Muscle of arm (tissue), 14 donors: ENCODE measurements at places on chromosomes 2 and 18.

- no peak for DNase-seq
Observed at GRCh38 chr2:201404699-201405280, 46.5 kb downstream of the TRAK2 start.

GRCh38 chr2:14907014-14907612 lies 274.6 kb downstream of the LRATD1 start:
- no peak for DNase-seq

DNA sequence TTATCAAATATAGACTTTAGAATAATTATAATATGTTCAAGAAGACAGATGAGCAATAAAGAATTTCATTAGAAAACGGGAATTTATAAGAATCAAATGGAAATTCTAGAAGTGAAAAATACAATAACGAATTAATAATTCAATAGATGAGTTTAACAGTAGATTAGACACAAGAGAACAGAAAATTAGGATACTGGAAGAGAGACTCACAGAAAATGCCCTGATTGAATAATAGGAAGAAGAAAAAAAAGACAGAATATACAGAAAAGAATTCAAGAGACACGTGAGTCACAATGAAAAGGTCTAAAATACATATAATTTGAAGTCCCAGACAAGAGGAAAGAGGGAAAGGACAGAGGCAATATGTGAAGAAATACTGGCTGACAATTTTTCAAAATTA lies 354.7 kb downstream of the CLIP4 start:
- no peak for DNase-seq

DNA sequence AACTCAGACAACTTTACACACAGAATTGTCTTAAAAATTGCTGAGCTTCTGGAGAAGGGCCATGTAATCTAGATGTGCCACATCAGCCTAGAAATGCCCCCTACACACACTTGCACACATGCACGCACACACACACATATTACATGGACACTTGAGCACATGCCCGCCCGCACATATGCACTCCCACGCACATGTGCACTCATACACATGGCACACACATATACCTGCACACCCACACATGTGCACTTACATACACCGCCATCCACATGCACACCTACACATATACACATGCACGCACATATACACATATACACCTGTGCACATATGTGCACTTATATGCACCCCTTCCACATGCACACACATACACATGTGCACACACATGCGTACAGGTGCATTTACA lies 213.7 kb downstream of the SEPTIN10 start:
- no peak for DNase-seq

- DNase-seq = no peak
Observed at GRCh38 chr18:63207835-63208234, 111.7 kb downstream of the BCL2 start.

GRCh38 chr2:128591022-128591860 lies 272.6 kb upstream of the HS6ST1 start:
- no peak for DNase-seq

- DNase-seq = no peak
Observed at GRCh38 chr18:58784601-58785137, 80.0 kb upstream of the ZNF532 start.

GRCh38 chr2:210584834-210585233 lies 28.4 kb downstream of the CPS1 start:
- DNase-seq = no peak

- DNase-seq = no peak
Observed at GRCh38 chr2:5215989-5216607, 476.1 kb upstream of the SOX11 start.

DNA sequence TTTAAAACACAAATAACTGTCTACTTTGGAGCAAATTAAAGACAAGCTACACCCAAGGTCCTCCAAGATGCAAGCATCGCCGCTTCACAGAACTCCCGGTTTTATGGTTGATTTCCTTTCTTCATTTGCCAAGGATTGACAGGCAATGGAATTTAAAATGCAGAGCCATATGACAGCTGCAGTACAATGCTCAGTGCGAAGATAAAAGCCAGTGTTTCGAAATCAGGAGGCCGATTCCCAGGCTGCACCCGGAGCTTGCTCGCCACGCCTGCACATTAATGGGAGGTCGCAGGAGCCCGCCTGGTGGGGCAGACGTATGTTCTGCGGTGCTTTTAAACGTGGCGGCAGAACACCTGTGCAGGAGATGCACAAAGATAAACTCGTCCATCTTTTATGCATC lies 727.6 kb upstream of the SOX11 start:
- no peak for DNase-seq

GRCh38 chr2:36366491-36367120 lies 11.0 kb downstream of the CRIM1 start:
- DNase-seq = no peak

DNA sequence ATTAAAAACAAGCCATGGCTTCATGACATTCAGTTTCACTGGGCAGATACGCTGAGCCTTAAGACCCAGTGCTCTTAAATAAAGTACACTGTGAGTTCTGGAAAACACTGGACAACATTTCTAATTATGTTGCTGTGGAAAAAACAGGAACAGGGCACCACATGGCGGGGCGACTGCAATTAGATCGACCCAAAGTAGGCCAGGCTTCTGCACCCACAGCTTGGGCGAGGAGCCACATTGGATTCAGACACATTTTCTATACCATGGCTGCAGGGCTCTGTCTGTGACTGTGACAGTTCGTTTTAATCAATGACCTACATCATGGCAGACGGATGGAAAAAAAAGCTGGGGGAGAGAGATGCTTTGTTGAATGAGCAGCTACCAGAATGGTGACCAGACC lies 227.2 kb upstream of the HS6ST1 start:
- DNase-seq = no peak

DNA sequence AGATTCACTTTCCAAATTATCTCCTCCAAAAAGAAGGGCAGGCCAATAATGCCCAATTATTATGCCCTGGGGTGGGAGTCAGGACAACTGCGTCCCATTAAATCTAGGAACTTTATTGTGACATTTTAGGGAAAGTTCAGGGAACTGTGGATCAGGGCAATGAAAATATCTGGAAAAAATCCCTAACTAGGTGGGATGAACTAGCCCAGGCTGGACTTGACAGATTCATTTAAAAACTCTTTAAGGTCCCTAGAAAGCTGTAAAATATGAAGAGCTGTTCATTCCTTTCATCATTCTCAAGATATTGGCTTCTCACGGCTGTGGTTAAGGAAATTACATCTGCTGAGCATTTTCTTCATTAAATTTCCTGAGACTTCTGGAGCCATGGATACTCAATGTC lies 8.2 kb downstream of the CREG2 start:
- DNase-seq = no peak

DNA sequence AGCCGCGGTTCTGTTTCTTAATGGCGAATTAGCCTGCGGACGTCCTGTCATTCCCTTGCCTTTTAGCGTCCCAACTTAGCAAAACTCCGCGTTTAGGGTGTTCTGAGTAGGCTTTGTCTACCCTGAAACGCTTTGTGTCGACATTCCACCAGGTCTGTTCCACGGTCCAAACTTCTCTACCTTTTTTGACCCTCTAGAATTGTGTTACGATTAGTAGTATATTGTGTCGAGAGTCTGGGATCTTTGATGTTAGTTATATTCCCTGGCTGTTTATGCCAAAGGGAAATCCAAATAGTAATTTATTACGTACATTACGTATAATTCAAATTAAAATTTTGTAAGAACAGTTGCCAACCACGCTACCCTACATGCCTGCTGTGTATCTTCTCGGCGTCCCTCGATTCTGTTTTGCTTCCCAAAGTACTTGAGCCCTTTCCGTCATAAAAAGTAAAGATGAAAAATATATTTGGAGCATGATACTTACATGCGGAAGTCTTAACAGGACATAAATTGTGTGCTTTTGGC lies 495 bp upstream of the TTC32 start:
- DNase-seq = no peak

DNA sequence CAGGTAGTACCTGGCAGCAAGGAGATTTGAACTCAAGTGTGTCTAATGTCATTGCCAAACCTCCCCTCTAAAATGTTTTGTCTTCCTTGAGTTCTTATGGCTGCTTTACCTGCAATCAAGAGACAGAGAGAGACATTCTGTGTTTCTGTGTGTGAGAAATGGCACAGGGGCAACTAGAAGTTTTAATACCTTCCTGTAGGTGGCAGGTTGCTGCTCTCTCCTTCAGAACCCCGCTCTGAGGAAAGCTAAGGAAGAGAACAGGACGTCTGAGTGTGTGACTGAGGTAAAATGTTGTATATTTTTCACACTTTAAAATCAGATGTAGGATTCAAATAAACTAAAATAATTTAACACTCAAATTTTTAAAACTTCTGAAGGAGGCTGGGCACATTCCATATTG lies 19.2 kb downstream of the DTNA start:
- no peak for DNase-seq

DNA sequence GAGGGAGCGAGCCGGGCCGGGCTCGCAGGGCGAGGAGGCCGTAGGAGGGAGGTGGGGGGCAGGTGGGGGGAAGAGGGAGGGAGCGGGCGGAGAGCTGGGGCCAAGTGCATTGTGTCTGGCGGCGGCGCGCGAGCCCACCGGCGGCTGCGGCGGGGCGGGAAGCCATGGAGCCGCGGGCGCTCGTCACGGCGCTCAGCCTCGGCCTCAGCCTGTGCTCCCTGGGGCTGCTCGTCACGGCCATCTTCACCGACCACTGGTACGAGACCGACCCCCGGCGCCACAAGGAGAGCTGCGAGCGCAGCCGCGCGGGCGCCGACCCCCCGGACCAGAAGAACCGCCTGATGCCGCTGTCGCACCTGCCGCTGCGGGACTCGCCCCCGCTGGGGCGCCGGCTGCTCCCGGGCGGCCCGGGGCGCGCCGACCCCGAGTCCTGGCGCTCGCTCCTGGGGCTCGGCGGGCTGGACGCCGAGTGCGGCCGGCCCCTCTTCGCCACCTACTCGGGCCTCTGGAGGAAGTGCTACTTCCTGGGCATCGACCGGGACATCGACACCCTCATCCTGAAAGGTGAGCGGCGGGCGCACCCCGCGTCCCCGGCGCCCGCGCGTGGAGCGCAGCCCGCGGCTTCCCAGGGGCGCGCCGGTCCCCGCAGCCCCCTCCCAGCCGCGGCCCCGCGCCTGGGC lies at the start of gene TMEM178A:
Gene TMEM178A (plus strand): TSS at position 107 of the 680 bp plus-strand sequence. CDS start 58 bp downstream, at position 165.
- DNase-seq = no peak

DNA sequence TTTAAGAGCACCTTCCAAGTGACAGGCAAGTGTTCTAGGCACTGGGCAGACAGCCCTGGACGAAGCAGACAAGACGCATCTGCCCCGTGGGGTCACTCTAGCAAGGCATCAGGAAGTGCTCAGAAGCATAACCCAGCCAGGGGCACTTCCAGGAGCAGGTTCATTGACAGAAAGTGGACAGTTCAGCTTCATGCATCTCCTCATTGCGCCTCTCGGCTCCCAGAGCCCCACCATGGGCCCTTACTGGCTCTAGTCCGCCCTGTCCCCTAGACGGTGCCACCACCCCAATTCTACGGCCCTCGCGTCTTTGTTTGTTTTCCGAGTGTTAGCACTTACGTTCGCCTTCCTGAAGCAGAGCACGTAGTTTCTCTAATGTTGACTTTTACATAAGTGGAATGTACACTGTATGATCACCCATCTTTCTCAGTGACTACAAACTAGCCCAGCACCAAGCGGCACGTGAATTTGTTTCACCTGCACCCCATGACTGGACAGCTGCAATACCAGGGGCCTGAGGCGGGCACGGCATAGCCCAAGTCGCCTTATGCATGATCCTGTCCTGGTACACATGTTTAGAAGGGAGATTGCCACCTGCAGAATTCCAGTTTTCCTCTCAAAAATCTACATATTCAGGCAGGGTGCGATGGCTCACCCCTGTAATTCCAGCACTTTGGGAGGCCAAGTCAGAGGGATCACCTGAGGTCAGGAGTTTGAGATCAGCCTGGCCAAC lies 33.2 kb downstream of the SNED1 start:
- DNase-seq = no peak

GRCh38 chr2:100029460-100029859 lies 112.9 kb downstream of the AFF3 start:
- DNase-seq = no peak

- no peak for DNase-seq
Observed at GRCh38 chr2:101041413-101041812, 39.3 kb downstream of the RPL31 start.

GRCh38 chr2:29061616-29062015 lies 12.7 kb downstream of the PCARE start:
- no peak for DNase-seq

DNA sequence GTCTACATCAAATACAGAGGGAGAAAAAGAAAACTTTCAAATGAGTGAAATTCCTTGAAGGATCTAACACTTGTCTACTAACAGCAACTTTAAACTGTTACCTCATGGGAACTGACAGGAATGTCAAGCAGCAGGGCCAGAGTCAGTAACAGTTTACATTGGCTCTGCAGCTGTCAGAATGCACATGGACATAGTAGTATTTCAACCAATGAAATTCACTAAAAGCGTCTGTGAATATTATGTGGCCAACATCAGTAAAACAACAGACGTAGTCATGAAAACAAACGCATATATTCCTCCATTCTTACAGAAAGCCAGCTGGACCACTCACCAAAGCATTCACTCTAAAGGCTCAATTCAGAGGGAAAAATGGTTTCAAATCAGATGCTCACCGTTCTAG lies 79.3 kb upstream of the RNU4ATAC start:
- DNase-seq = peak; percentile 6

- no peak for DNase-seq
Observed at GRCh38 chr2:215881582-215881981, 131.8 kb downstream of the MREG start.

GRCh38 chr2:216671081-216671411 lies 24.3 kb downstream of the IGFBP5 start:
- DNase-seq = no peak

DNA sequence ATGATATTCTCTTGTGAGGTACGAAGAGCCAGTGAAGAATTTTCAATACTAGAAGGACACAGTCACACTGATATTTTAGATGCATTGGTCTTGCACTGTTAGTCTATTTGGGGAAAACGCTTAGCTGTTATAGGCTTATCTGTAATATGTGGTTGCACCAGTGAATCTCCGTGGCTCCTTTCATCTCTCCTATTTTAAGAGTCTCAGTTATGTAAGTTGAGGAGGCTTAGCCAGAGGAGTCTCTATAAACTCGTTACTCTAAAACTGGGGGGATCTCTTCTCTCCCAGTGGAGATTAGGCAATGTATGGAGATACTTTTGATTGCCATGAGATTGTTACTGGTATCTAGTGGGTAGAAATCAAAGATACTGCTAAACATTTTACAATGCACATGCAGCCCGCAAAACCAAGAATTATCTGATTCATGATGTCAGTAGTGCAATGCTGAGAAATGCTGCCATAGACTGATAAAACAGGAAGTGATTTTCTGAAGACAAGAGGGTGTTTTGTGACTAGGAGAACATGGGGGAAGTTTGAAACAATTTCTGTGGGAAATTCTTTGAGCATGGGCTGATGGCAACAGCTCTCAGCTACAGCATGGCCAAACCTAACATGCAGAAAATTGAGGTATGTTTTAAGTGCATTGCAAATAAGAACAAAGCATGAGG lies 339.1 kb downstream of the SOX11 start:
- DNase-seq = no peak

- DNase-seq = no peak
Observed at GRCh38 chr2:155178921-155179320, 480.4 kb downstream of the KCNJ3 start.

GRCh38 chr18:41323044-41323443 lies 632.0 kb upstream of the PIK3C3 start:
- DNase-seq = no peak
